ENCODE measurements at places on chromosomes 16 and 17.

DNA sequence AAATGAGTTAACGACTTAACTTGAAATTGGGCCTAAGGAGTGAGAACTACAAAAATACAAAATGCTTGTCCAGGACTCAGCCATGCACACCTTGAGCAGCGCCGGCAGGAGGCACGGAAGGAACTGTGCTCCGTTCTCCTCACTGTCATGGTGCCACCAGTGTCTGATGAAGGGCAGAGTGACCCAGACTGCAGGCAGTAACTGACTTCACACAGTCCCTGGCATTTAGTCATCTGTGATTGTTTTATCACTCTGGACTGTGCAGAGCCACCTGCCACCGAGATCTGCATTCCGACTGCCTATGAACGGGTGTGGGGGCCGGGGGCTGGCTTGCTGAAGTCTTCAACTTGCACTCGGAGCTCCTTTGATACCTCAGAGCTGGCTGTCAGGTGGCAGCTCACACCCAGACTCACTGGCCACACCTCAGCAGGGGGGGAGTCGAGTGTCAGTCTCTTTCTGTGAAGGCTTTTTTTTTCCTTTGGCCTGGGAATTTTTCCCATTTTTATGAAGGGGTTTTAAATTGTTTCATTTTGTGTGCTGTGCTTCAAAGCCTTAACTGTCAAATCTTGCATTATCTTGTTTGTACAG lies 20.2 kb upstream of the ENDOV start:
- DNase-seq = no peak

DNA sequence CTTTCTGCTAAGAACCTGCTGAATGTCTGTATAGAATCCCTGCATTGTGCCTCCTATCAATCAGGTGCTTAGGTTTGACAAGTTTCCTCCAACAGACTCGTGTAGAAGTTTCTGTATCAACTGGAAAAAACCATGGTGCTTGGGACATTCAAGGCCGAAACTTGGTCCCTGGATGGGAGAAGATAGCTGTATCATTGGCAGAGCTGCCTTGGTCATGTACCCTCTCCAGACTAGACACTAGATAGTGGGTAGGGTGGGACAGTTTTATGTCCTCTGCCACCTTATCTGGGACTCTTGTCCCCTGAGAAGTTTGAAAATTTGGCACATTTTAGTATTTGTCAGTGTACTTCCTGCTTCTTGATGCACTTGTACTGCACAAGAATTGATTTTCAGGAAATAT lies 520.8 kb downstream of the WWOX start:
- no peak for DNase-seq

- no peak for DNase-seq
Observed at GRCh38 chr16:56643080-56643778, 4.8 kb downstream of the MT1A start.

GRCh38 chr16:10827691-10828341 lies 9.2 kb upstream of the TVP23A start:
- DNase-seq = peak; percentile 55

- peak; percentile 78 for DNase-seq
Observed at GRCh38 chr17:31296142-31296541, 897 bp downstream of the OMG start.

- DNase-seq = no peak
Observed at GRCh38 chr17:82848022-82848592, 8.3 kb upstream of the ZNF750 start.

DNA sequence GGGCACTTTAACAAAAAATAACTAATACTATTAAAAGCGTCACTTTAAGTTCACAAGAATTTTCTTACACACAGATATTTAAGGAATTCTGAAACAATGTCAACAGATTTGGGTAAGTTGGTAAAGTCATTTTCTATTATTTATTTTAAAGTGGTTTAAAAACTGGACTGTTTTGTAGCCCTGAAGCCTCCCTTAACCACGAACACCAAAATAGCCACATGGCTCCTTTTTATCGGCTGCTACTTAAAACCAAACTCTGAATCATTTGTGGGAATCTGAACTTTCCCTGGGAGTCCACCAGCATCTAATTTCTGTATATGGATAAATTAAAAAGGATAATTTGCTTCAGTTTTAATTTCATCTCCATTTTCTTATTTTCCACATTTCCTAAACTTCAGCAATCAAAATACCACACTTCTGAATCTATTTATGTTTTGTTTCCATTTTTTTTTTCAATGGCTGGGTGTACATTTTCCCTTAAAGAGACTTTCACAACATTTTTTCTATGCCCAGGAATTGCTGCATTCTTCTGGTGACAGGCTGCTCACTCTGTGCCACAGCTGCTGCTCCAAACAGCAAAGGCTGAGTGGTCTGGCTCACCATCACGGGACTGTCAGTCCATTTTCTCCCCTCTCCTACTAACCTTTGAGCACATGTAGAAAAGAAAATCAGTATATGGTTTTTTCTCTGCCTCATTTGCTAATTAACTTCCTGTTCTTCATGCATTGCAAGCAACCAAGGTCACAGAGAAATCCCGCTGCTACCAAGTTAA lies 255.5 kb upstream of the KCNJ16 start:
- DNase-seq = no peak

GRCh38 chr16:14232106-14232864 lies 161.2 kb downstream of the MRTFB start:
- DNase-seq = no peak

DNA sequence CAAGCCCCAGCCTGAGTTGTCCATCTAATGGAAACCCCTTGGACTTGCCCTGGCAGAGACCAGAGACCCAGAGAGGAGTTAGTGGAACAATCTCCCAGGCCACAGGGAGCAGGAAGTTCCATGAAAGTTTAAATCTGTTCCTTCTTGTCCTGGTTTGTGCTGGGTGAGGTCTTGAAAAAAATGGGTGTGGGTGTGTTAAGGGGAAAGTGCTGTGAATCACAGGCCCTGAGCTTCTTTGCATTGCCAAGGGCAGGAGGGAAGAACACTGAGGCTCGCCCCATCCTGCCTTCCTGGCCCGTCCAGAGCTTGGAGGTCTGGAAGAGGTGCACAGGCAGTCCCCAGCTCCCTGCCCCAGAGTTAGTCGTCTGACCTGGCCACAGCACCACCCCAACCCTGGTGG lies 2.3 kb downstream of the ADORA2B start:
- DNase-seq = no peak

DNA sequence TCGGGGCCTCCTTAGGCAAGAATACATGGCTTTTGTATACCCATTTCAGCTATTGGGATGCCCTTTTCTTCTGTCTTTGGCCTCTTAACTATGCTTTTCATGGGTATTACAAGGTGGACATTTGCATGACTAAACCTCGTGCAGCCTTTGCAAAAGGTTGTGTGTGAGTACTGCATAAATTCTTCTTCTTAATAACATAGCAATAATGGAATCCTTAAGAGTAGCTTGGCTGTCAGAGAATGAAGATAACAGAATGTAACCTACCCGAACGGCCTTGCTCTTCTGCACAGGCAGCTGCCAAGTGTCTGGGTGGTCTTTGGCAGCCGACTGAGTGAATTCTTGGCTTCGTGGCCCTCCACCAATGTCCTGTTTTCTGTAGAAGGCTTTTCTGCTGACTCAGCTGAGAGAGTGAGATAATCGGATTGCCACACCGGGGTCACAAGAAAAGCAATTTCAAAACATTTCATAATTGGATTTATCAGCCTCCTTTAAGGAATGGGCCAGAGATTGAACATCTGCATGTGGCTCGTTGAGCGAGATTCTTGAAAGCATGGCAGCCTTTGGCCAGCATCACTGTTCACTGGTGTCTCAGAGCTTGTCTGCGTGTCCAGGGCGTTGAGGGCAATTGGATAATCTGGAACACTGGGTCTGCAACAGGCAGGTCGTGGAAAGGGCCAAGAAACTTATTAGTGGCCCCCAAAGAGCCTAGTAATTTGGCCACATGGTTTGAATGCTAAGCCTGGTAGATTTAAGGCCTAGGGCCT lies 13.4 kb downstream of the IRF8 start:
- DNase-seq = no peak

DNA sequence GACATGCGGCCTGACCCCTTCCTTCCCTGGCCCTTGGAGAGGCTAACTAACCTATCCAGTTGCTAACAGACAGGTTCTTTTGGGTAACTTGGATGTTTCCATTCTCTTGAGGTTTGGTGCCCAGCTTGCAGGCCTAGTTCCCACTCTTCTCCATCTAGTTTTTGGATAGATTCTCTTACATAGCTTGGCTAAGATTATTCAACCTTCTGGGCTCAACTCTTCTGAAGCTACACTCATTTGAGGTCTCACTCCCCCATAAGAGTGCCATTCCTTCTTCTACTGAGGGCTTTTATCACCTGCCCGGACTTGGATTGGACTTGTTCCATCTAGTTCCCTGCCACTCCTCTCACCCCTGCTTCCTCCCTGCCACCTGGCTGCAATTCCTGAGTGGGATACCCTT lies 44.1 kb upstream of the MARCHF10 start:
- no peak for DNase-seq

DNA sequence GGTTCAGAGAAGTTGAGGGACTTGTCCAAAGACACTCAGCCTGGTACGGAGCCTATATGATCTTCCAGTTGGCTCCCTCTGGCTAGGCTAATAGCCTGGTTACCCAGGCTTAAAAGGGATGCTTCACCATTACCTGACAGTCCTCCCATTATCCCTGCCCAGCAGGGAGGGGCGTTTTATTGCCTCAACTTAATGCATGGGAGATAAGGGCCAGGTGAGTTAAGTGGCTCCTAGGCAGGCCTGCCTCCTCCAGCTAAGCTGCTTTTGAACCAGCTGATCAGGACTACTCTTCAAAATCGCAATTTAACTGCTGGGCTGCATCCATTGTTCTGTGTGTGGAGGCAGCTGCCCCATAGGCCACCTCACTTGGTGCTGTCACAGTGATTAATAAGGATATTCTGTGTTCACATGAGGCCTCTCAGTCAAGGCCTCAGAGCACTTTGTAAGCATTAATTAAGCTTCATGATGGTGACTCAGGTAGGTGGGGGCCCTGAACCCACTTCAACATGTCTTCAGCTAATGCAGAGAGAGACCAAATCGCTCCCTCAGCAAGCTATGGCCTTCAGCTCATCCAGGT lies 27.9 kb downstream of the SMPD3 start:
- no peak for DNase-seq

- DNase-seq = no peak
Observed at GRCh38 chr17:29250666-29251065, 4.0 kb downstream of the CRYBA1 start.

DNA sequence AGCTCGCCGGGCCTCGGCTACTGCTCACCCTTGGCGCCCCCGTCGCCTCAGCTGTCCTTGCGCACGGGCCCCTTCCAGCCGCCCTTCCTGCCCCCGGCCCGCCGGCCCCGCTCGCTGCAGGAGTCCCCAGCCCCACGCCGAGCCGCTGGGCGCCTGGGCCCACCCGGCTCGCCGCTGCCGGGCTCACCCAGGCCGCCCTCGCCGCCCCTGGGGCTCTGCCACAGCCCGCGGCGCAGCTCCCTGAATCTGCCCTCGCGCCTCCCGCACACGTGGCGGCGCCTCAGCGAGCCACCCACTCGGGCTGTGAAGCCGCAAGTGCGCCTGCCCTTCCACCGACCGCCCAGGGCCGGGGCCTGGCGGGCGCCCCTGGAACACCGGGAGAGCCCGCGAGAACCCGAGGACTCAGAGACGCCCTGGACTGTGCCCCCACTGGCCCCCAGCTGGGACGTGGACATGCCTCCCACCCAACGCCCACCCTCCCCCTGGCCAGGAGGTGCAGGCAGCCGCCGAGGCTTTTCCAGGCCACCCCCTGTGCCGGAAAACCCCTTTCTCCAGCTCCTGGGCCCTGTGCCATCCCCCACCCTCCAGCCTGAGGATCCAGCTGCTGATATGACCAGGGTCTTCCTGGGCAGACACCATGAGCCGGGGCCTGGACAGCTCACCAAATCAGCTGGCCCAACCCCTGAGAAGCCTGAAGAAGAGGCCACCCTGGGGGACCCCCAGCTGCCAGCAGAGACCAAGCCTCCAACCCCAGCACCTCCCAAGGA lies 12.8 kb downstream of the MYO15A start:
- DNase-seq = no peak

- no peak for DNase-seq
Observed at GRCh38 chr17:9108146-9108545, 86.8 kb downstream of the NTN1 start.

GRCh38 chr16:72751076-72751475 lies 296.9 kb downstream of the ZFHX3 start:
- DNase-seq = no peak

GRCh38 chr17:42748202-42748907 lies 3.5 kb upstream of the EZH1 start:
- DNase-seq = no peak

DNA sequence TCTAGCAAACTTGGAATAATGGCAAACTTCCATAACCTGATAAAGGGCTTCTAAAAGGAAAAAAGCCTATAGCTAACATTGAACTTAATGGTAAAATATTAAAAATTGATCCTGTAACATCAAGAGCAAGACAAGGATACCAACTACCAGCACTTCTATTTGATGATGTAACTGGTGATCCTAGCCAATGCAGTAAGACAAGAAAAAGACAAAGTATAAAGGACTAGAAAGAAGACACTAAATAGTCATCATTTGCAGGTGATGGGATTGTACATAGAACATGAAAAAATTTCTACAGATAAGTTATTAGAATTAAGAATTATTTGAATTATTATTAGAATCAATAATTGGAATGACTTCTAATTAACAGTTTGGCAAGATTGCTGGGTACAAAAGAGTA lies 37.0 kb downstream of the B9D1 start:
- DNase-seq = no peak

- no peak for DNase-seq
Observed at GRCh38 chr16:83935005-83935857, 17.8 kb upstream of the OSGIN1 start.

DNA sequence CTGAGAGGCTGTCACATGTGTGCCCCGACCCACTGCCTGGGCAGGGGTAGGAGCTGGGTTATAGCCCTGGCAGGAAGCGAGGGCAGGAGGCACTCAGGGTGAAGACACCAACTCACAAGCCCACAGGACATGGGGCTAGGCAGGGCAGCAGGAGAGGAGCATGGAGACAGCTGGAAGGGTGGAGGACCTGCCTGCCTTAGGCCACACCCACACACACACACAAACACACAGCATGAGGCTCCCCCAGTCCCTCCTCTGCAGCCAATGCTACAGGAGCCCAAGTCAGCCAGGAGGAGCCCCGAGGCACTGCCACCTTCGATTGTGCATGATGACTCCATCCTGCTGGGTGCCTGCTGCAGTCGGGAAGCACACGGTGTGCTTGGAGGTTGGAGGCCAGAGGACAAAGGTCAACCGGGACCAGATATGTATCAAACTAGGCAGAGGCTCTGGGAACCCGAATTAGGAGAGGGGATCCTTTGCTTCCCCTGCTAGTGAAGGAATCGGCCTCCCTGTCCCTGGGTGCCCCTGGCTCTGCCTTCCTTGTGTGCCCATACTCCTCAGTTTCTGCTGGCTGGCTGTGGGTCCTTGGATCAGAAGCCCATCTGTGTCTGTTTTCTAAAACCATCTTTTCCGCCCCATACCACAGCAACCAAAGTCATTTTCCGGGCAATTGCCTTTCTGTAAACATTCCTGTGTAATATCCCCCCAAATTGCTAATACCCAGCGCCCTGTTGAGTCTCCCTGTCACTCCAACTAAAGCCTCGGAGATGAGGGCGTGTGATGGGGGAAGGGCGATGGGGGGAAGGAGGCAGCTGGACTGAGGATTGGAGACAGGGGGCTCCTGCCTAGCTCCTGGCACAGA lies 20.5 kb downstream of the SRCIN1 start:
- DNase-seq = no peak

- DNase-seq = no peak
Observed at GRCh38 chr16:31064882-31065461, 9.1 kb downstream of the ZNF668 start.

- no peak for DNase-seq
Observed at GRCh38 chr16:49399594-49400364, 26.2 kb downstream of the C16orf78 start.

- DNase-seq = no peak
Observed at GRCh38 chr17:6721744-6722143, 8.6 kb upstream of the SLC13A5 start.

GRCh38 chr16:11121083-11121608 lies 134.9 kb downstream of the SOCS1 start:
- DNase-seq = no peak
